ENCODE measurements at places on chromosomes 5 and 9.

GRCh38 chr5:10699281-10699874, 61.7 kb downstream of the DAP start:
- DNase-seq: no peak

DNA sequence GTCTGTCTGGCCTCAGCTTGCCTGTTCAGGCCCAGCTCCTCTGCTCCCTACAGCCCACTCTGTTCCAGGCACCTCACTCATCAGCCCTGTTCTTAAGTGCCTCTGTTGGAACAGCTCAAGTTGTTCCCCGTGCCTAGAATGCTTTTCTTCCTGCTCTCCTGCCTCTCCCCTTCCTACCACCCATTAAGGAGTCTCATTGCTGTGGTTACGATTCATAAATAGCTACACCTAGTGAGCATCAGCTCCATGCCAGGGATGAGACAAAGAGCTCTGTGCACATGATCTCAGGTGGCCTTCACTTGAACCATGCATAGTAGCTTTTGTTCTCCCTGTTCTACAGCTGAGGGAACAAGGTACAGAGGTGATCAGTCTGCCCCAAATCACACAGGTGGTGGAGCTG, 54.3 kb downstream of the PSD2 start:
- peak; percentile 0 for DNase-seq

DNA sequence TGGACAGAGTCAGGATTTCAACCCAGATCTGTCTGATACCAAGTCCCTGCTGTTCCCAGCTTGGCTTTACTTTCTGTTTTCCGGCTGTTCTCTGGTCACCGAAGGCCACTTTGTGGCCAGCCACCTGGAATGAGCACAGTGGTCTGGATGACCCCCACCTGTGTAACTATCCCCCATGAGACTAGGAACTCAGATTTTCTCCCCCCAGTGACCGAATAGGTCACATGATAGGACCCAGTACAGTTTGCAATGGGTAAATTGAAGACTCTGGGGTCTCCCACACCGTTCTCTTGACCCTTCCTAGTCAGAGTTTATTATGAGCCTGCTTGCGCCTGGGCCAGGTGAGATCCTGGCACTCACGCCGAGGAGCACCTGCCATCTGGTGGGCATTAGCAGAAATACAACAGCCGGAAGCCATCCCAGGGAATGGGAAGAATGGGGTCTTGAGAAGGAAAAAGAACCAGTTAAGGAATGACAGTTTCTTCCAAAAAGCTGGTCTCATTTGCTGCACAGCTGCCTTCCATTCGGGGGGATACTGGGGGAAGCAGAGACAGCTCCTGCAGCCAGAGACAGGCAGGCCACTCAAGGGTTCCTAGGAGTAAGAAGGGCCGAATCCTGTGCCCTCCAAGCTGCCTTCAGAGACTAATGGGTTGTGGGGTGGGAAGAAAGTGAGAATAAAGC, 7.1 kb downstream of the PHYHD1 start:
- peak; percentile 33 for DNase-seq

- DNase-seq: no peak
Observed at GRCh38 chr5:132057498-132058255, 2.8 kb upstream of the IL3 start.

GRCh38 chr5:11958321-11958720, 54.1 kb upstream of the CTNND2 start:
- no peak for DNase-seq

DNA sequence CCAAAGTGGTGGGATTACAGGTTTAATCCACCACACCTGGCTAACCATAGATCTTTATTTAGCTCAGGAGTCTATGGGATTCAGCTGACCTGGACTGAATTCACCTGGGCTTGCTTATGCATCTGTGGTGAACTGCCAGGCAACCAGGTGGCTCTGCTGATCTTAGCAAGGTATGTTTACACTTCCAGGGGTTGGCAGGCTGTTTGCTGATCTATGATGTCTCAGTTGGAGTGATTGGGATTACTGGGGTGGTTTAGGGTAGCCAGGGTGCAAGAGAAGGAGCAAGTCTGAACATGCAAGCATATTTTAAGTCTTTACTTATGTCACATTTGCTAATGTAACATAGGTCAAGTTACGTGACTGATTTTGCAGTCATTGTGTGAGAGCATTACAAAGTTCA, 63.6 kb upstream of the JAK2 start:
- DNase-seq: no peak

GRCh38 chr9:73597771-73598170, 446.1 kb downstream of the ANXA1 start:
- no peak for DNase-seq

DNA sequence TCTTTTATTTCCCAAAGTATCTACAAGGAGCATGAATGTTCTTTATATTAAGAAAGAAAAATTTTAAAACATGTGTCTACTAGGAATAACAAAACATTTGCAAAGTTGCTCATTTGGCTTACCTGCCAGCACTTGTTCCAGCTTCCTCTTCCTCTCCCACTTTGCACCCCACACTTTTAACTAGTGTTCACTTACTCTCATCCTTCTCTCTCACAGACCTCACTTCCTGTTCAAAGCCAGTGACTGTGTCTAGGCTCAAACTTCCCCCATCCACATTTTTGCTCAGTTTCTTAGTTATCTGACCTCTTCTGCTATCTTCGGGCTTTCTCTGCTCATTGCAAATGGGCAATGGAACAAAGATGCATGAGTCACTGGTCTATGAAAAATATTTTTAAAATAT, 512.2 kb upstream of the ZNF462 start:
- no peak for DNase-seq

- DNase-seq: no peak
Observed at GRCh38 chr5:146341854-146342253, 3.2 kb downstream of the POU4F3 start.

DNA sequence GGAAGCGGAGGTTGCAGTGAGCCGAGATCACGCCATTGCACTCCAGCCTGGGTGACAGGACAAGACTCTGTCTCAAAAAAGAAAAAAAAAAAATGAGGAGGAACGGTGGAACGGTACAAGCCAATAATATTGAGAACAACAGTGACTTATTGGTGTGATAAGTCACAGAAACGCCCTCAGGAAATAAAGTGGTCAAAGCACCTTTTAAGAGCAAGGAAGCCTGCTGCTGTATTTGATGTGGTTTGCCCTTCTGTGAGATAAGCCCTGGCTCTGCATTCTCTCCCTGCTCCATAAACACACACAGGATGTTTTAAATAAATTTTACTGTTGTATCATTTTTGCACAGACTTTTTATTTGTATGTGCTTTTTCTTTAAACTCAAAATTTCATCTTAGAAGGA, 269.9 kb upstream of the MSX2 start:
- DNase-seq: no peak

- DNase-seq: no peak
Observed at GRCh38 chr5:111972080-111972479, 215.1 kb upstream of the NREP start.

DNA sequence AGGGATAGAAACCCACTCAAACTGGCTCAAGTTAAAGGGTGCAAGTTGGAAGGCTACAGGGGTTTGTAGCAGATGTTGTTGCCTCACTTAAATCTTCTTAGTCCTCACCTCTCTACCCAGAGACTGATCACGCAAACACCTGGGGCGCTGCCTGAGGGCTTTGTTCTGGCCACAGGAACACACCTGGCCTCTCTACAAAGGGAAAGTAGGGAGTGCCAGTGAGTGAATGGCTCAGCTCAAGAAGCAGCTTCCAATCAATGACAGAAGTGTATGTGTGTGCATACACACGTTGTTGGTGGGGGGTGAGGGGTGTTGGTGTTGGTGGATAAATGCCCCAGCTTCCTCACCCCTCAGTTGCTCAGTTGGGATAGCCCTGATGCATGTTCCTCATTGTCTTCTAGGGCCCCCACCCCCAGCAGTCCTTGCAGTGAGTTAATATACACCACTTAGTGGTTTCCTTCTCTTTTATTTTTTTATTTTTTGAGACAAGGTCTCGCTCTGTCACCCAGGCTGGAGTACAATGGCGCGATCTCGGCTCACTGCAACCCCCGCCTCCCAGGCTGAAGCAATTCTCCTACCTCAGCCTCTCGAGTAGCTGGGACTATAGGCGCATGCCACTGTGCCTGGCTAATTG, 30.6 kb upstream of the CTNNA1 start:
- no peak for DNase-seq

DNA sequence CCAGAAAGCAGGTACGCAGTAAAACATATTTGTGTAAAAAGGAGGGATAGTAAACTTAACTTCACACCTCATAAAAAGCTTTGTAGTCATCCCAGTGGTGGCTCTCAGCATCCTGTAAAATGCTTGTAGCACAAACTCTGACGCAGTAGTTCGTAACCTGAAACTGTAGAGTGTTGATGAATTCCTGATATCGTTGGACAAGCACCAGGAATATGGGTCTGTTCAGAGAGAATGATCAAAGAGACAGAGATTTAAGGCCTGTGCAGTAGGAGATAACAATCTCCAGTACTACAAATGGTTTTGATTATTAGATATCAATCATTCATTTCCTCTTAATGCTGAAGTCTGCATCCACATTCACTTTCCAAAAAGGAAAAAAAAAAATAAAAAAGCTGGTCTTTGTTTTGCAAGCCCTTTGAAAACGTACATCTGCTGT, 148.5 kb downstream of the KIAA0825 start:
- peak; percentile 77 for DNase-seq

GRCh38 chr5:3186736-3187405, 408.8 kb upstream of the IRX1 start:
- DNase-seq: no peak

DNA sequence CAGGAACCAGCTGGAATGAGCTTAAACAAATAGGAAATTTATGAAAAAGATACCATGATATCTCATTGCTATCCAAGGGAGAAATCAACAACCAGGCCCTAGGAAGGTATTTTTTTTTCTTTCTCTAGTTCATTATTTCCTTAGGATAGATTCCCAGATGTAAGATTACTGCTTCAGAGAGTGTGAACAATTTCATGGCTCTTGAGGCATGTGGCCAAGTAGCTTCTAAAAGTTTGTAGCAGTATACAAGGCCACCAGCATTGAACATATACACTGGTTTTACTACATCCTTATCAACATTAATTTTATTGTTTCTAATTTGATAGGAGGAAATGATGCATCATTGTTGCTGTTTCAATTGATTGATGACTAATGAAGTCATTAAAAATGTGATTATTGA, 201.2 kb downstream of the SREK1 start:
- DNase-seq: no peak

GRCh38 chr5:24645483-24645882, 705 bp upstream of the CDH10 start:
- DNase-seq: no peak

- no peak for DNase-seq
Observed at GRCh38 chr9:86135371-86135770, 36.0 kb upstream of the GOLM1 start.

- peak; percentile 64 for DNase-seq
Observed at GRCh38 chr5:169287529-169287928, 13.4 kb downstream of the SLIT3 start.

GRCh38 chr9:111399772-111400563, 69.9 kb upstream of the OR2K2 start:
- DNase-seq: peak; percentile 10

DNA sequence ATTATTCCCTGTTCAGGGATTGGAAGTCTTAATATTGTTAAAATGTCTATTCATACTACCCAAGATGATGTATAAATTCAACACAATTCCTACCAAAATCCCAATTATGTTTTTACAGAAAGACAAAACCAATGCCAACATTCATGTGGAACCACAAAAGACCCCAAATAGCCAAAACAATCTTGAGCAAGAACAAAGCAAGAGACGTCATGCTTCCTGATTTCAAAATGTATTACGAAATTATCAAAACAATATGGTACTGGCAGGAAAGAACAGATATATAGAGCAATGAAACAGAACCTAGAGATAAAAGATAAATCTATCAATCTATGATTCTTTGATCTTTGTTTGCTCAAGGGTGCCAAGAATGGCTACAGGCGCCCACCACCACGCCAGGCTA, 237.9 kb downstream of the TAF11L14 start:
- DNase-seq: no peak

GRCh38 chr5:90071066-90071465, 338.5 kb downstream of the CETN3 start:
- peak; percentile 2 for DNase-seq

DNA sequence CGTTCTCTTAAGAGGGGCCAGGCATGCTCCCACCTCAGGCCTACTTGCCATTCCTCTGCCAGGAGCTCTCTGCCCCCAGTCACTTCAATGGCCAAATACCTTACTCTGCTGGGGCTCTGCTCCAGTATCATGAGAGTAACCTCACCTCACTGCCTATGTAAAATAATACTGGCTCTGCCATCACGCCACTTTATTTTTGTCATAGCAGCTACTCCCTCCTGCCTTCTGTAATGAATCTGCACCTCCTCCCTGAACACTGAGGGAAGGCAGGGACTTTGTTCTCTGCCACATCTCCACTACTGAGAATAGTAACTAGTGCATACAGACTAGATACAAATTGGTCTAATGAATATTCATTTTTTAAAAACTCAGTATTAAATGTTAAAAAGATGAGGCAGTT, 33.8 kb downstream of the MACROH2A1 start:
- DNase-seq: no peak

GRCh38 chr9:76519075-76519835, 60.3 kb downstream of the GCNT1 start:
- DNase-seq: no peak

DNA sequence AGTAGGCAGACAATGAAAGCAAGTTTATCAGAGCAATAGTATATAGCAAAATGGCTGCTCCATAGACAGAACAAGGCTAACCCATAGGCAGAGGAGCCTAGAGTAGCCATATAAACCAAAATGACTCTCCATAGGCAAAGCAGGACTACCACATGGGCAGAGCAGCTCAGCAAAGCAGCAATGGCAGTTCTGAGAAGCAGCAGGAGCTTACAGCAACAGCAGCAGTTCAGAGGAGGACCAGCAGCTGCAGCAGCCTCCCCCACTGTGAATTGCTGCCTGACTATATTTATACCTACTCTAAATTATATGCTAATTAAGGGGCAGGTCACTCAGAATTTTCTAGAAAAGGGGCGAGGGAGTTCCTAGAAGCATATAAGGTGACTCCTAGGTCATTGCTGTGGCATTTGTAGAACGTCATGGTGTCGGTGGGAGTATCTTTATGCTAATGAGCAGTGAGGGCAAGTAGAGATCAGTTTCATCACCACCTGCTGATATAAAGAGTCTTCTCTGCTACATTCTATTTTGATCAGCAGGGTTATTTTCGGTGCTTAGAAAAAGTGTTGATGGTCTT, 1115.5 kb downstream of the DTWD2 start:
- no peak for DNase-seq

DNA sequence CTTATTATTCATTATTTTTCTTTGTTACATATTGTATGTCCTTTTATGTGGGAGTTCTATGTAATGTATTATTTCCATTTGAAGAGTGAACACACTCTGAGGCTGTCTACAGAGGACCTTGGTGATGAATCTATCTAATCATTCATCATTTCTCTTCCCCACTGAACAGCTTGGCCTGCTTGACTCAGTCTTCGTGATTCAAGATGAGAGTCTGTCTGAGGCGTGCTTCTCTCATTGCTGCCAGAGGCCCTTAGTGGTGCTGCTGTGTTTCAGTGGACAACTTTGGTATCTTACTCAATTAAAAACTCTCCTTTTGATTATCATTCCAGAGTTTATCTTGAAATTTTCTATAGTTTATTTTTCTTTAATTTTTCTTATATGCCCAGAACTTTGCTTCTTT, 318.1 kb upstream of the DAB2 start:
- DNase-seq: no peak
